Activated T-helper 17 cell treated with anti-CD3 and anti-CD28 coated beads, Interleukin-2, amount 50 U/mL, for 72 hours (primary cell): ENCODE measurements at places on chromosomes 16 and 17. TPM values are rescaled to one million over a fixed set of nuclear protein-coding genes. Genes with fewer than 3 reads are reported as not detected.

DNA sequence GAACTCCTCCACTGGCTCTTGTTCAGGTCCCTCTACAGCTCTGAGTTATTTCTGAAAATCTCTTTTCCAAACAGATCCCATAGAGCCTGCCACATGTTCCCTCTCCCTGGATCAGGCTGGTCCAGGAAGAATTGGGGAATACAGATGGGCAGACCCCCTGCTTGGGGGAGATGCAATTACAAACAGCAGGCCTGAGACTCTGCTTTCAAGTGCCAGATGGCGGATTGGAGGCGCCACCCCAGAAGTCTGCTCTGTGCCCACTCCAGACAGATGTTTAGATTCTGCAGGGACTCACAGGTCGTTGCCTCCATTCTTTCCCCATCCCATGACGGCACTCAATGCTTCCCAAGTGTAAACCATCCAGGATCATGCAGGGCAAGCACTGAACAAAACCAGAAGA, 316.6 kb downstream of the SLC39A11 start:
- no peak for ATAC-seq

- ATAC-seq: peak; percentile 70
These were observed at the start of gene PNMT for GRCh38 chr17:39667945-39668924. Gene PNMT (plus strand): TSS chr17:39668453. CDS start chr17:39668476, 23 bp downstream.

- peak; percentile 97 for ATAC-seq
These were observed 29.0 kb upstream of the KPNB1 start for GRCh38 chr17:47620503-47621245.

DNA sequence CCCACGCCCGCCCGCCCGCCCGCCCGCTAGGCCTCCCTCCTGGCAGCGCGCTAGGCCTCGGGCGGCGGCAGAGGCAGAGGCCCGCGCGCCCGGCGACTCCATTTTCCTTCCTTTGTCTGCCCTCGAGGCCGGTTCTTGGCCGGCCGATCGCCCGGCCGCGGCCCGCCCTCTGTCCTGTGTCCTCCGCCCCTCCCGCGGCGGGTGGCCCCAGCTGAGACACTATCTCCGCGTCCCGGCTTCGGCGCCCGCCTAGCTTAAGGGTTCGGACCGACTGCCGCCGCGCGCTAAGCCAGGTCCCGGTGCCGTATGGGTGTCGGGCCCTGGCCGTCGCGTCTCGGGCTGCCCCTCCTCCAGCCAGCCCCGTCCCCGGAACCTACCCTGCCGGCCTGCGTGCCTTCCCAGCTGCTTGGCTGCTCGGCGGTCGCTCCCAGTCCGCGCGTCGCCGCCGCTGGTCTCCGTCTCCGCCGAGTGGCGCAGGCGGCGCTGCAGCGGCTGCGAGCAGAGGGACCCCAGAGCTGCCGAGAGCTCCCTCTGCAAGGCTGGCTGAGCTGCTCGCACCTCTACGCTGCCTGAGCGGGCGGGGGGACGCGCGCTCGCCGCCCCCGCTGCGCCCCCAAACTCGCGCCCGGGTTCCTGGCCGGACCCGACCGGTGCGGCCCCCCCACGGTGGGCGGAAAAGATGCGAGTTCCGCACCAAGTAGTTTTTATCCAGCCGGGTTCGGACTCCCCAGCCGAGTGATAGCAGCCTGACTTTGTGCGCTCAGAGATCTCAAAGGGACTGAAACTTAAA, 787 bp downstream of the CTCF start:
- ATAC-seq: peak; percentile 1

GRCh38 chr17:17905036-17905320, 67.2 kb downstream of the TOM1L2 start:
- no peak for ATAC-seq

- peak; percentile 71 for ATAC-seq
These were observed 230.9 kb downstream of the MRTFB start for GRCh38 chr16:14302031-14302398.

DNA sequence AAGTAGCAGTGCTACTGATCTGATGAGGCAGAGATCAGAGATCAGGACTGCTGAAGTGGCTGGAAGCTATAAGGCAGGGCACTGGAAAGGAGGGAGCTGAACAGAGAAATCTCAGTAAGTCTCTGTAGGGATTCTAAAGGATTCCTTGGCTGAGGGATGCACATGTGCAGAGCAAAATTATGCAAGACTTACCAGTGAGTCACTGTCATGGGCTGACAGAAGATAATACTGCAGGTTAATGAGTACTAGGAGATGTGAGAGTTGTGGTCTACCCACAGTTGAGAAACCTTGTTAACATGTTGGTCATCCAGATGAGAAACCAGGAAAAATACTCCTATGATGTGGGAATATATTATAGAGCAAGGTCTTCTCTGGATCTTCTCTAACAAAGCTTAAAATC, 378.1 kb downstream of the HAPSTR1 start:
- ATAC-seq: no peak

GRCh38 chr16:48310908-48311641, 63.7 kb upstream of the ABCC11 start:
- no peak for ATAC-seq

GRCh38 chr16:58211245-58211644, 13.3 kb upstream of the CSNK2A2 start:
- no peak for ATAC-seq

DNA sequence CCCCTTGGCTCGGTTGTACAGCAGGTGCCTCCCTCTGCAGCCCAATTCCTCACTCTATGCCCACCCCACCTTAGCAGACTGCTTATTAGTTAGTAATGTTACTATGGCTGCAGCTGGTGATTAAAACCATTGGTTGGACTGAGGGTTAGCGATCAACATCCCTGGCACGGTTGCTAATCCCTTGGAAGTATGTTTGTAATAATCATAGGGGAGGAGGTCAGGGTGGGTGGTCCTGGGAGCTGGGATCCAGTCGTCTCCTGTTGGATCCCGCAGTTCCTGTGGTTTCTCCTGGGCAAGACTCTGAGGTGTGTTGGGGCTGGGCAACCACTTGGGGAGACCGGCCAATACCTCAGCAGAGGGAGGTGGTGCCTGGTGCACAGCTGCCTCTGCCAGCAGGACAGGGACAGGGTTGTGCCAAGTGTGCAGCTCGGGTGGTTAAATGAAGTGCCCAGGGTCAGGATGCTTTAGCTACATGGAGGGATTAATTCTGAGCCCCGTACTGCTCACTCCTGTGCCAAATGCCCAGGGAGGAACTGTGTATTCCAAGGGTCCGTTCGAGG, 38.0 kb downstream of the FZD2 start:
- no peak for ATAC-seq

- ATAC-seq: no peak
These were observed 47.8 kb downstream of the MAP1LC3B start for GRCh38 chr16:87439926-87440325.

- no peak for ATAC-seq
These were observed 2.7 kb upstream of the C16orf74 start for GRCh38 chr16:85753559-85753958.

The KRT39 gene
- not detected for total RNA-seq

The SCGB1C2 gene
- not detected for total RNA-seq

The CCL17 gene
- 7.8 TPM for total RNA-seq

The CCL11 gene
- not detected for total RNA-seq

The FNDC8 gene
- total RNA-seq: not detected
